ENCODE measurements at places on chromosomes 2 and 18.
A peak's percentile ranks its signal among the peaks of the same experiment; 100 is the strongest.

GRCh38 chr18:50372743-50373142 lies 2.1 kb upstream of the SKA1 start:
- DNase-seq, result no peak

- DNase-seq, result no peak
Observed at GRCh38 chr2:217942731-217943335, 60.0 kb downstream of the TNS1 start.

DNA sequence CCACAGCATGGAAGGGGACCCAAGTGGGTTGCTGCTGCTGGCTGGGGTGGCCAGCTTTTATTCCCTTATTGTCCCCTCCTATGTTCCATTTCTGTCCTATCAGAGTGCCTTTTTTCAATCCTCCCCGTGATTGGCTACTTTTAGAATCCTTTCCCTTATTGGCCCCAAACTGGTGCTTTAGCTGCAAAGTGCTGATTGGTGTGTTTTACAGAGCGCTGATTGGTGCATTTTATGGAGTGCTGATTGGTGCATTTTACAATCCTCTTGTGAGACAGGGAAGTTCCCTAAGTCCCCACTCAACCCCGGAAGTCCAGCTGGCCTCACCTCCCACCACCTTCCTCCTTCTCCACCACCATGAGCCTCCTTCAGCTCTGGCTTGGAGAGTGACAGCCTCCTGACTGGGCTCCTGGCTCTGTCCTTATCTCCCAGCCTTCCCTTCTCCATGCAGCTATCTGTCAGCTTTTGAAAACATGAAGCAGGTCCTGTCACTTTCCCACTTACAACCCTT lies 20.7 kb upstream of the PLB1 start:
- no peak for DNase-seq

GRCh38 chr18:58788470-58788869 lies 76.2 kb upstream of the ZNF532 start:
- DNase-seq, result no peak

DNA sequence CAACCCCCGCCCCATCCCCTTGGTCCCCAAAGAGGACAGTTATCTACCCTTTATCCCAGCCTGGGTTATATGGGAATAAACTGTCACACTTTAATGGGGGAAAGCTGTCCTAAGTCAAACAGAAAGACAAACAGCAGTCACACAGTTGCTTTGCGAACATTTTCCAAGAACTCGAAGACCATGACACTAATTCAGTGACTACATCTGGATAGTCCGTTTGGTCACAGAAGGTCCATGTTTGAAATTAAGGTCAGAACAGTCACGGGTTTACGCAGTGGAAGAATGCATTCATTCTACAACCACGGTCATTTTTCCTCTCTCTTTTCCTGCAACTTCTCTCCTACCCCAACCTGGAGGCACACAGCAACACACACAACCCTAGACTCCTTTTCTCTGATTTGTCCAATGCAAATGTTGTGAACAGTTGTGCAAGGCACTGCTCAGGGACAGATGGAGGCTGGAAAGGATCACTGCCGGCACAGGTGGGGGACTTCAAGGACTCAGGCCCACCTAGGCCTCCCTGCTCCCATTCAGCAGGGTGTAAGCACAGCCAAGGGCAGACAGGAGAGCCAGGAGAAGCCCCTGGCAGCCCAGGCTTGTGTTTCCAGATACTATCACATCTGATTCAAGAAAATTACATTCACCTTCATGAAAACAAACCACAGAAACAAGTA lies 39.9 kb downstream of the ZNF516 start:
- DNase-seq, result no peak

DNA sequence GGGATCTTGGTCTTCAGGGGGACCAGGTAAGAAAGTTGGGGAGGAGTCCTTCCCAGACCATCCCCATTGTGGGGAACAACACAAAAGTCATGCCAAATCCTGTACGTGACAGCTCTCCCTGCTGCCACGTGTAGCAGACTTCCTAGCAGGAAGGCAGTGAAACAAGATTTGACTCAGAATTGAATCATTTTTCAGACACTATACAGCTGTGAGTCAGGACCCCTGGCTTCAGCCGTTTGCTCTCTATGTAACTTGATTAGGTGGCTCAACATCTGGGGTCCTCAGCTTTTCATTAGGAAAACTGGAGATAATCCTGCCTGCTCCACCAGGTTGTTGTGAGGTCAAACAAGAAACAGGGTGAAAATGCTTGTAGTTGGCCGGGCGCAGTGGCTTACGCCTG lies 32.9 kb upstream of the PDCL3 start:
- no peak for DNase-seq

DNA sequence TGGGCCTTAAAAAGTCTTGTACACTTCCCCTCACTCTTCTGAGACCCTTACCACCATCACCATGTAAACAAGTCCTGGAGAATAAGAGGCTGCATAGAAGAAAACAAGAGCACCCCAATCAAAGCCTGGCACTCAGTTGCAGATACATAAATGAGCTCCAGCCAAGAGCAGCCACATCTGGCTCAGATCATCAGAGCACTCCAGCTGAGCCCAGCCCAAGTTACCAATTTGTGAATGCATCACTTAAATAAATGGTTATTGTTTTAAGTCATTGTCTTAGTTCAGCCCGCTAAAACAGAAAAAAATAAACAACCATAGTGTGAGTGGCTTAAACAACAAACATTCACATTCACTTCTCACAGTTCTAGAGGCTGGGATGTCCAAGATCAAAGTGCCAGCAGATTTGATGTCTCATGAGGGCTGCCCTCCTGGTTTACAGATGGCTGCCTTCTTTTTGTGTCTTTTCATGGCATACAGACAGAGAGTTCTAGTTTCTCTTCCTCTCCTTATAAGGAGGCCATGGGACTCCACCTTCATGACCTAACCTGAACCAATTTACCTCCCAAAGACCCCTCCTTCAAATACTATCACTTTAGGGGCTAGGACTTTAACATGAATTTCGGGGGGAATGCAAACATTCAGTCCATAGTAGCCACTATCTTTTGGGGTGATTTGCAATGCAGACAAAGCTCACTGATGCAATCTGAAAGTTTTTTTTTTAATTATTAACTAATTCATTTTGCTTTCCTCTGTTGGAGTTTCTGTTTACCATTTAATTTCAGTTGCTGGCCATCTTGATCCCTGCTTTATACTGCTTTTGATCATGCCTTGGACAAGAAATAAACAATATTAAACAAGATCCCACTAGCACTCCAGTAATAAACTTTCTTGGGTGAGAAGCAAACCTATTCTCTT lies 187.5 kb upstream of the ACVR2A start:
- DNase-seq, result no peak

GRCh38 chr2:119517433-119517832 lies 6.8 kb downstream of the SCTR start:
- no peak for DNase-seq

GRCh38 chr2:36421379-36421778 lies 65.8 kb downstream of the CRIM1 start:
- no peak for DNase-seq

GRCh38 chr18:79819064-79819967 lies 21.6 kb downstream of the KCNG2 start:
- DNase-seq, result no peak

DNA sequence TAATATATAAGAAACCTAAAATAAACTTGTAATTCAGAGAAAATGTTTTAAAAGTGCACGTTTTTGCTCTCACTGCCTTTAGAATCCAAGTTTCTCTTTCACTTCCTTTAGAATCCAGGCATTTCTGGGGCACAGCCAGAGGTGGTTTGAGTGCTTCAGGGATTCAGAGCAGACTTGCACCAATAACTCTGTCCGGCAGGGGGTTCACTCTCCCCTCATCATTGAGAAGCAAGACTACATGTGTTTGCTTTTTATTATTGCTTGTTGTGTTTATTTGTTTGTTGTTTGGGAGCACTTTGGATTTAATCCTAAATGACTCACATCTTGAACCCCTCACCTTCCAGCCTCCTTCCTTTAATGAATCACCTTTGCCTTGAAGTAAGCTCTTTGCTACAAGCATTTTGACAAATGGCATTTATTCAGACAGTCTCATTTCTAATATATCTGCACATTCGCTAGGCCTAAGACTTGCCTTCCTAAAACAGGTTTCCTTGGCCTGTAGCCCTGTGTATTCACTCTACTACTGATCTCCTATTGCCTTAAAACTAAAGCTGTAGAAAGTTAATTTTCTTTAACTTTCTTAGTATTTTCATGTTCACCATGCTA lies 233.5 kb upstream of the ATP5MC3 start:
- no peak for DNase-seq

DNA sequence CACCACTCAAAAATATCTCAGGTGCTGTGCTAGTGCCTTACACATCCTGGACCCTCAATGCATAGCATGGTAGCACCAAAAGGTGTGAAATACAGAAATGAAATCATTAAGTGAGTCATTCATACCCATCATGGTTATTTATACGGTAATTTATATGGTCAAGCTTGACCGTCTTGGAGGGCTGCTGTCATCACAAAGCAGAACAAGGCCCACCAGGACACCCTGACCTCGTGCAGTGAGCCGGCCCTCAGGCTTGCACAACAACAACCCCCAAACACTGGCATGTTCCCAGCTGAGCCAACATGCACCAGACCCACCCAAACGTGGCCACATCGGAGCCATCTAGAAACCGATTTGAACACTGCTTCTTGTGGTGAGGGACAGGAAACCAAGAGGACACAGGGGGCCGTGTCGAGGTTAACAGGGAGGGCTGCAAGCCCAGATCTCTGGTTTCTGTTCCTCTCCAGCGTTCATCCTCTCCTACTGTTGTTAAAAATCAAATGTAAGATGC lies 378.5 kb upstream of the ID2 start:
- peak; percentile 61 for DNase-seq

- DNase-seq, result no peak
Observed at GRCh38 chr2:229206548-229206947, 64.5 kb downstream of the PID1 start.

DNA sequence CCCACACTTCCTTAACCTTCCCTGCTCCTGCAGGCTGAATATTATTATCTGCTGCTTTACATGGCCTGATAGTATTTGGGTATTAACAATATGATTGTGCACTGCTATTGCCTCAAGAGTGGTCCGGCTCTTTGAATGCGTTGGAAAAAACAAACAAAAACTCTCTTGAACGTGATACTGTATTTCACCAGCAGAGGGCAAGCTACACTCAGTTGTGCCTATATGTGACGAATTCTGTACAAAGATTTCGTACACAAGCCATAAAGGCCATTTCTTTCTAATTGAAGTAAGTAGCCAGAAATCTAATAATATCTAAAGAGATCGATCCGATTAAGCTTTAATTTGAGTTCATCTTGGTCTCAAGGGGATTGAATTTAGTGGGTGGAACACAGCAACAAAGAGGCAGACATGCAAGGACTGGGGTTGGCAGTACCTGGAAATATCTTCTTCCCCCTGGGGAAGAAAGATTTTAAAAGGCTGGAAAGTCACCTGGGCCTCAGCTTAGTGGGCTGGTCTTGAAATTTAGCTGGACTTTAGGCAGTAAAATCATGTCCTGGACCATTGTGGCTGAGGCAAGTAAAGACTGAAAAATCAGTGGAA lies 49.3 kb upstream of the RAB6D start:
- DNase-seq, result no peak

GRCh38 chr2:64023485-64024258 lies 4.4 kb upstream of the VPS54 start:
- DNase-seq, result no peak

DNA sequence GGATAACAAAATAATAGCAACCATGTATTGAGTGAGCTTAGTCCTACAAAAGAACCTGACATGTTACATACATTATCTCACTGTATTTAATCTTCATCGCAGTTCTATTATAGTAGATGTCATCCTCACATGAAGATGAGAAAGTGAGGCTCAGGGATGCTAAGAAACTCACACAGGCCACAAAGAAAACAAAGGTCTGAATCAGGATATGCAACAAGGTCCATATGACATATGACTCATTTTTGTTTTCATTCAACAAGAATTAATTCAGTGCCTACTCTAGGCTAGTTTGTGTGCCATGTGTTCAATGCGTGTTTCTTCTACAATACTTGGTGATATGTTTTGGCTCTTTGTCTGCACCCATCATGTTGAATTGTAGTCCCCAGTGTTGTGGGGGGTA lies 219.7 kb upstream of the EPHA4 start:
- no peak for DNase-seq

GRCh38 chr2:119261493-119262225 lies 38.0 kb downstream of the STEAP3 start:
- no peak for DNase-seq

- no peak for DNase-seq
Observed at GRCh38 chr2:157291018-157291417, 33.5 kb downstream of the GALNT5 start.

GRCh38 chr2:234374736-234375135 lies 122.1 kb downstream of the ARL4C start:
- no peak for DNase-seq

- no peak for DNase-seq
Observed at GRCh38 chr2:210540900-210541289, 15.5 kb upstream of the CPS1 start.

- no peak for DNase-seq
Observed at GRCh38 chr2:33498291-33498956, 22.0 kb downstream of the RASGRP3 start.

DNA sequence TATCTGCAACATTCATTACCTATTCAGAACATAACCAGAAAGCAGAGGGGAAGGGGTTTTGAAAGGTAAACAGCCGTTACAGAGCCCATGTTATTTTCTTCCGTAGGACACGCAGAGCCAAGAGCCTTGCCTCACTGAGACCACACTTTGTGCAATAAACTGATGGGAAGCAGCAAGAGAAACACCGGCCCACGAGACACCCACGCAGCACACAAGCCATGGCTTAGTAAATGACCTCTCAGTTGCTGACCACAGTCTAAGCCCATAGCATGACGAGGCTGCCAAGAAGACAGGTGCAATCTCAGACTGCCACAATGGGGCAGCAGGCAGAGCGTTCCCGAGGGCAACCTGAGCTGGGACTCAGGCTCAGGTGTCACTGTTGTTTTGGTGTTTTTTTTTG lies 59.6 kb downstream of the CABYR start:
- no peak for DNase-seq

DNA sequence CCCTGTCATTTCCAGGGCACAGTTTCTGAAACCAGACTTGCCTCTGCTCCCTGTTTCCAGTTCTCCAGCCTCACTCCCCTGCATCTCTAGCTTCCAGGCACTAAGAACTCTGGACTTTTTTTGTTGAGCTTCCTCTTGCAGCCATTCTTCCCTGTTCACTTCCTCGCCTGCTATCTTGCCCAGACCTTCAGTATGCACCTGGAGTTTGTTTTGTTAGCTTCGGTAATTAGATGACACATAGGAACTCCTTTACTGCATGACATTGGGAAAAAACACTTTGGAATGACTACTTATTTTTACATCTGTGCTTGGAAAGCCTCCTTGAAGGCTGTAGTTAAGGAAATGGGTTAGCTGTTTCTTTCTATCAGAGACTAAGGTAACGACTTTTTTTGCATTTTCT lies 35.2 kb downstream of the OTOF start:
- no peak for DNase-seq

- DNase-seq, result no peak
Observed at GRCh38 chr2:100959225-100959880, 42.7 kb upstream of the RPL31 start.

GRCh38 chr2:145652036-145652435 lies 1132.1 kb upstream of the ZEB2 start:
- no peak for DNase-seq

GRCh38 chr2:240112914-240113690 lies 23.0 kb downstream of the COPS9 start:
- DNase-seq, result no peak

Measured in stimulated activated CD8-positive, alpha-beta memory T cell treated with anti-CD3 and anti-CD28 coated beads, Interleukin-2, amount 100 ng/mL, for 1 hour (primary cell).